ENCODE measurements at places on chromosomes 12 and 14. TPM values are rescaled to one million over a fixed set of nuclear protein-coding genes. Genes with fewer than 3 reads are reported as not detected.

The WASHC3 gene
- total RNA-seq: 37.9 TPM

The RASAL1 gene
- total RNA-seq: 1.3 TPM

The MYH6 gene
- total RNA-seq: not detected

The TSPAN9 gene
- total RNA-seq: 0.24 TPM

Measured in activated naive CD8-positive, alpha-beta T cell treated with anti-CD3 and anti-CD28 coated beads for 36 hours (primary cell).